Activated gamma-delta T cell treated with anti-CD3 and anti-CD28 coated beads, Interleukin-2, amount 50 U/mL, for 16 hours (primary cell): ENCODE measurements at places on chromosomes 4 and X.
A peak's percentile ranks its signal among the peaks of the same experiment; 100 is the strongest.

DNA sequence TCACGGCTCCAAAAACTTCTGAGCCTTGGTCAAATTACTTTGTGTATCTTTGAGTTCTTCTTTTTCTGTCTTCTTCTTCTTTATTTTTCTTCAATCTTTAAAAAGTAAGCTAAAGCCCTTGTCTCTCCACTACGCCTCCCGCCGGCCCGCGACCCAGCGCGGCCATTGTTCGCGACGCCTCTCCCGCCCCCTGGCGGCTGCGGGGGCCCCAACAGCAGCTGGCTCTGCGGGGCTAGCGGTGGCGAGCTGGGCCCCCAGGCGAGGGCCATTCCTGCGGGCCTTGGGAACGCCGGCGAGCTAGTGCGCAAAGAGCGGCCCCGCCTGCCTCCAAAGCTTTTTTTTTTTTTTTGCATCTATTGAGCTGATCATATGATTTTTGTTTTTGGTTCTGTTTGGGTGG, 119.1 kb downstream of the TGIF2LX start:
- DNase-seq = no peak

GRCh38 chr4:99144070-99144469, at the start of gene ADH4:
Gene ADH4 (minus strand): TSS chr4:99144297. CDS start chr4:99144222, 75 bp downstream.
- no peak for DNase-seq

GRCh38 chr4:675036-675882, 917 bp downstream of the MYL5 start:
- no peak for DNase-seq

DNA sequence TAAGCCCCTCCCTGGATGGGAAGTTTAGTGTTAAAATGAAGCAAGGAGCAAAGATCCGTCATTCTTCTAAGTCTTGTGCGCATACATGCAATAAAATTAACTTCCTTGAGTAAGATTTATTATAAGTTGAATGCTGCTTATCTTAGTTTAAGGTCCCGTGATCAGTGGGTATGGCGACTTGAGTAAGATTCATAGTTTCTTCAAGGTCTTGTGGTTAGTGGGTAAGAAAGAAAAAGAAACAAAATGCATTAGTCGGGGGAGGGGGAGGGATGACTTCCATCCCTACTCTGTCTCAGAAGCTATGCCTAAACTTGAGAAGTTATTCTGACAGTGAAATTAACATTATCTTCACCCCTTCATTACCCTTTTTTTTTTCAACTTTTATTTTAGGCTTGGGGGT, 127.3 kb upstream of the MAGEB16 start:
- no peak for DNase-seq

- no peak for DNase-seq
These were observed 1.0 kb upstream of the EDA start for GRCh38 chrX:69614886-69615285.

DNA sequence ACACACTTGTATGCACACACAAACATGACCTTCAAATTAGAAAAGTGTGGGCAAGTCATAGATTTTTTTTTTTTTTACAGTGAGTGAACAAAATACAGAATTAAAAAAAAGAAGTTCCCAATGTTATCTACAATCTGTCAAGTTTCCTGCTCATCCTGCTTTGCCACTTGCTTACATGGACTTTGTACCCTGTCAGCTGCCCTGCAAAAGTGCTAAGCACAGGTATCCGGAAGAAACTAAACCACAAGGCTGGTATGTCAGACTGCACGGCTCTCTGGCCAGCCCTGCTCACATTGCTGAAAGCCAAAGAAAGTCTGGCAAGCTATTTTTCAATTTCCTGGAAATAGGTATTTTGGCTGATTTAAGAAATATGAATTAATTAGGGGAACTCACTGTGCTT, 38.9 kb upstream of the BCLAF3 start:
- no peak for DNase-seq

- DNase-seq = no peak
These were observed 312.5 kb upstream of the ANXA10 start for GRCh38 chr4:167779864-167780263.

DNA sequence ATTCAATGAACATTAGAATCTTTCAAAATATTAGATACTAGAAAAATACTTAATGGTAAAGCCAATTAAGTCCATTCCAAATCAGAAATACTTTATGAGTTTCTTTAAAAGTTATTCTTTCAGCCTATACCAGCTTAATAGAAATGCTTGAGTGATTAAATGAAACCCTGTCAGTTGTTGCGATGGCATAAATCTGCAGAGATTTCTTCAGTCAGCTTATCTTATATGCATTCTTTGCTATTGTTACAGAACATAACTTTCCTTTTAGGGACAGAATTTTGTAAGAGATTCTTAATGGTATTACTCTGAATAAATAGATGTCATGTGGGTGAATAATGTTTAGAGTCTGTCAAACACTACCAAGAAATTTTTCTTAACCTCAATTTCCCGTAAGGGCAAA, 325.0 kb upstream of the HAND2 start:
- no peak for DNase-seq

DNA sequence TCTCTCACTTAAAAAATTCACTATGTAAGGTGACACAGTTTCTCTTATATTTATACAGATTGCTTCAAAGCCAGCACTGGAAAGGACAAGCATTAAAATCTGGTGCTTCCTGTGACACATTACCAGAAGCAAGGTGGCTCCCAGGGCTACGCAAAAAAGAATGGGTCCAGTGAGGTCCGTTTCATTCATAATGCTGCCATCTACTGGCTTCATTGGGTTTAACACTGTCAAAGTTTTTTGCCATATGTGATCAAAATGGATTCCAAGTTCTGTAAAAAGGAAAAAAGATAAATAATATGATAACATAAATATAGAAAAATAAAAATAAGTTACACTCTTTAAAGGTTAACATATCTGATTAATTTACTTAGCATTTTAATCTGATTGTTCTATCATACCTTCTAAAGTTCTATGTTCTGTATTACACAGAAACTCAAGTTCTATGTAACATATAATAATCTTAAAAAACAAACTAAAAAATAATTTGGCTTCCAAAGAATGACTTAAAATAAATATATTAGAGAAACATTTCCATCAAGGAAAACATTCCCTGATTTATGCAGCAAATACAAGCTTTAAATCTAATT, 22.1 kb downstream of the YIPF7 start:
- DNase-seq = peak; percentile 0

DNA sequence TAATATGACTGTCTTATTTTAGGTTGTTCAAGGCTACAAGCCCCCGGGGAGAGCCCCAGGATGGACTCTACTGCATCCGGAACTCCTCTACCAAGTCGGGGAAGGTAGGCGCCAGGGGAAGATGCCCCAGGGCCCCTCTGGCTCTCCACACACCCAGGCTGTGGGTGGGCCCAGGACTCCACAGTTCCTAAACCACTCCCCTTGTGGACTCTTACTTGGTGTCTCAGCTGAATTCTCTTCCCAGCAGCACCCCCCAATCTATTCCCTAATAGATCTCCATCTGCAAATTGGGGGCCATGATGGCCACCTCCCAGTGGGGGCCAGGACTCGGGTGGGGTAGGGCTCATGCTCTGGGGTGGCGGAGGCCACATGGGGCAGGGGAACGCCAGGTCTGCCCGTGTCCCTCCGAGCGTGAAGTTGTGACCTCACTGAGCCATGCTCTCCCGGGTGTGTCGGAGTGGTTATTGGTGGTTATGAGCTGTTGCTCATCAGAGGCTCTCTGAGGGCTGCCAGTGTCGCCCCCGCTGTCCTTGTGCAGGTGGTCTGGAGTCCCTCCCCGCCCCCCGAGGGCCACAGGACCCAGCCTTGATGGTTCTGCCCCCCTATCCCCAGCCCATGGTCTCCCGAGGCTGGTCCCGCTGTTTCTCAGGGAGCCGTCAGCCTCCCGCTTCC, 11.2 kb upstream of the ADD1 start:
- no peak for DNase-seq

DNA sequence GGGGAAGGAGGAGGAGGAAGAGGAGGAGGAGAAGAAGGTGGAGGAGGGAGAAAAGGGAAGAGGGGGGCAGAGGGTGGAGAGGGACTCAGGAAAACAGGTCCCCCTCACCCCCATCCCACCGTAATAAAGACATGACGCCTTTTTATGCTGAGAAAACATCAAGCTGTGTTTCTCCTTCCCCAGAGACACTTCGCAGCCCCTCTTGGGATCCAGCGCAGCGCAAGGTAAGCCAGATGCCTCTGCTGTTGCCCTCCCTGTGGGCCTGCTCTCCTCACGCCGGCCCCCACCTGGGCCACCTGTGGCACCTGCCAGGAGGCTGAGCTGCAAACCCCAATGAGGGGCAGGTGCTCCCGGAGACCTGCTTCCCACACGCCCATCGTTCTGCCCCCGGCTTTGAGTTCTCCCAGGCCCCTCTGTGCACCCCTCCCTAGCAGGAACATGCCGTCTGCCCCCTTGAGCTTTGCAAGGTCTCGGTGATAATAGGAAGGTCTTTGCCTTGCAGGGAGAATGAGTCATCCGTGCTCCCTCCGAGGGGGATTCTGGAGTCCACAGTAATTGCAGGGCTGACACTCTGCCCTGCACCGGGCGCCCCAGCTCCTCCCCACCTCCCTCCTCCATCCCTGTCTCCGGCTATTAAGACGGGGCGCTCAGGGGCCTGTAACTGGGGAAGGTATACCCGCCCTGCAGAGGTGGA, 45.3 kb upstream of the SHOX start:
- no peak for DNase-seq

- no peak for DNase-seq
These were observed 5.9 kb downstream of the ANXA10 start for GRCh38 chr4:168098248-168098717.

DNA sequence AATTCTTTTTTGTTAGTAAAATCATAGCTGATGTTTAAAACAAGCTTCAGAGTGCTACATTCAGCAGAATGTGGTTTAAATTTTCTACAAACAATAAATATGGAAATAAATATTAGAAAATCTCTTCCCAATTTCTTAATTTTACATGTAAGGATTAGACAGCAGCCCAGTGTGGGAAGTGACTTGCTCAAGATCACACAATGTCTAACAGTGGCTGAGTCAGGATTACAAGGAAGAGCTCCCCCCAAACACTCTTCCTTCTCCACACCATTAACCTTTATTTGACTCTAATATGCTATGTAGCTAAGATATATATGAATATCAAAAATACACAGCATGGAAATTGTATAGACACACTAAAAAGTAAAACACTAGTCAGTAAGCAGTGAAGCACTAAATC, 59.5 kb downstream of the SLC10A7 start:
- no peak for DNase-seq

DNA sequence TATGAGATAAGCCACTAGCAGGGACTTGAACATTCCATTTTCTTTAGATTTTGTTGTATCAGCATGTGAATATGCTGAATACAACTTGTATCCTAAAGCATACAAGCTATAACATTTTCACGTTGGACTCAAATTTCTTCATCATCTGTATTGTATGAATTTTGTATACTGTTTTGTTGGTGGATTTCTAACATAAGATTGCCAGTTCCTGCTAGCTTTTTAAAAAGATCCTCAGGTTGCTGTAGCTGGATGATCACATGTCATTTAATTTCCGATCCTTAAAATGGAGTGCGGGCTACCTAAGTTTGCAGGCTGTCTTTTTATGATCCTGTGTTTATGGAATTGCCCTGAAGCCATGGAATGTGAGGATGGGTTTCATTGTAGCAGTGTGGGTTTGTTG, 6.9 kb downstream of the PDLIM5 start:
- DNase-seq = no peak

DNA sequence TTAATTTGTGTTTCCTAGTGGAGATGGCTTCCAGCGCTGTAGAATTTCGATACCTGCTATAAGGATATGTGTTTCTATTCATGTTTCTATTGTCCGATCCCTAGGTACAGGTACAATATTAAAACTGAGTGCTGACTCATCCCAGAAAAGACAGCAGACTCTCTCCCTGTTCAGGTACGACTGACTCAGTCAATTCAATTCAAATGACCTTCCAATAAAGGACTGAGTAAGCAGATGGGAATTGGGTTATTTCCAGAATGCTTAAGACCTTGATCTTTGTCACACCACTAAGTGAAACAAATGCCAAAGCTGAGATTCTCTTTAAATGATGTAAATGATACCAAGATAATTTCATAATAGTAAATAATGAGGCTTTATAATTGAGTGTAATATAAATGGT, 1596.9 kb downstream of the RPA4 start:
- no peak for DNase-seq

GRCh38 chrX:79065696-79066095, 78.8 kb upstream of the GPR174 start:
- DNase-seq = no peak
